ENCODE measurements at places on chromosomes 3 and 15. TPM values are rescaled to one million over a fixed set of nuclear protein-coding genes. Genes with fewer than 3 reads are reported as not detected.

GRCh38 chr3:713006-713621, 379.7 kb upstream of the CNTN6 start:
- DNase-seq: no peak

- no peak for DNase-seq
Observed at GRCh38 chr15:81948751-81949150, 97.1 kb downstream of the MEX3B start.

- DNase-seq: no peak
Observed at GRCh38 chr15:71189718-71190117, 74.4 kb downstream of the THSD4 start.

GRCh38 chr3:36918050-36918449, 26.8 kb downstream of the TRANK1 start:
- no peak for DNase-seq

GRCh38 chr3:28018925-28019718, 222.3 kb upstream of the CMC1 start:
- no peak for DNase-seq

GRCh38 chr3:46130631-46131310, 77.3 kb downstream of the CCR1 start:
- no peak for DNase-seq

RTP1 gene
- not detected for total RNA-seq

GHRL gene
- total RNA-seq: 0.92 TPM

Data from heart right ventricle (tissue), 16 donors.